ENCODE measurements at places on chromosomes 4 and X. TPM values are rescaled to one million over a fixed set of nuclear protein-coding genes. Genes with fewer than 3 reads are reported as not detected.

DNA sequence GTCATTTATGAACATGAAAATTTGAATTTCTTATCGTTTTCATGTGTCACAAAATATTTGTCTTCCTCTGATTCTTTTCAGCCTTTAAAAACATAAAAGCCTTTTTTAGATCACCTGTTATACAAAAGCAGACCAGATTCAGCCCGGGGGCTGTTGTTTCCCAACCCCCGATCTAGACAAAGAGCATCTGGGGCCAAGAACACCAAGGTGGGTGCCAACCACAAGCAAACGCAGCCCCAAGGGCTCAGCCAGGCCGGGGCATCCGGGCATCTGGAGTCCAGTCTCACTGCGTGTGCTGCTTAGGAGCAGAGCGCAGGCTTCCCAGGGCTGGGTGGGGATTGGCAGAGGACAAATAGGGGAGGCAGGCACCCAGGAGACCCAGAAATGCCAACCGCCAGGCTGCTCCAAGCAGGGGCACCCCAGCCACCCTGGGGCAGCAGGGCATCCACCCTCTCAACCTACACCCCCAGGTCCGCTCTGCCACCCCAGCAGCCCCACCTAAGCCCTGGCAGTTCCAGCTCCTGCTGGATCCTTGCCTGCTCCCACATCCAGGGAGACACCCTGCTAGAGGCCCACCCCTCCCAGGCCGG is 78.0 kb downstream of the HMX1 start:
- DNase-seq = no peak

SPATA18 gene
- total RNA-seq = 17.4 TPM

DNA sequence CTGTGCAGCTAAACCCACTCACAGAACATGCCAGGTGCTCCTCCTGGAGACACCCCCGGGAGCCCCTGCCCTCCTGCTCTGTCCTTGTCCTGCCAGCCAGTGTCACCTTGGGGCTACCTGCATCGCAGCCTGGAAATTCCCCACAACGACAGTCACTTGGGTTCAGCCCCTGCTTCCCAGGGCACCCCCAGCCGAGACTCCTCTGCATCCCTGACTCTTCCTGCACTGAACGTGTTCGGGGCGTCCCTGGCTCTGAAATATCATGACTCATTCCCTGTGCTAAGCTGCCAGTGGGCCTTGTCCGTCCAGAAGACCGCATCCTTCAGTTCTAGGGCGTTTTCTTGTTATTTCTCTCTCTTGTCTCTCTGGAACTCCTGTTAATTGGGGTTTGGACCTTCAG is 5.8 kb downstream of the CFAP99 start:
- DNase-seq = no peak

GRCh38 chr4:108428923-108429322 is 191.5 kb upstream of the RPL34 start:
- no peak for DNase-seq

DNA sequence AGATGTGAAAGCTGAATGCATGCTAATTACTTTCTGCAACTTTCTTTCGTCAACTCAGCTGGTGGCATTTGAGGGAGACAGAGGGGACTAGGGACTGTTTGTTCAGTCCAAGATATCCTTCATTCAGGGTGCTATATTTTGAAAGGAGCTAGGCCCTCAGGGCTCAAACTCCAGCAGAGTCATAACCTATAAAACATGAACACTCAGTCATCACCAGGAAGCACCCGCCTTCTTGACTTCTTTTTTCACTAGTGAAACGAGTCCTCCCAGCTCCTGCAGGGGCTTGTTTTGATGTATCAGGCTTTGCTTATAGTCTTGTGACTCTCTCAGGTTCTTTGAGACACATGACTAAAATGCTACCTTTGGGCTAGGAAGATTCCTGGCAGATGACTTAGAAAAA is 230.6 kb downstream of the PCDH7 start:
- DNase-seq = no peak

Data from glomerular endothelial cell (primary cell).